Activated CD4-positive, alpha-beta T cell treated with anti-CD3 and anti-CD28 coated beads, Interleukin-2, amount 50 U/mL, for 4 hours (primary cell): ENCODE measurements at places on chromosomes 2 and 18.

GRCh38 chr2:177314194-177314593, 49.7 kb upstream of the NFE2L2 start:
- DNase-seq = no peak

DNA sequence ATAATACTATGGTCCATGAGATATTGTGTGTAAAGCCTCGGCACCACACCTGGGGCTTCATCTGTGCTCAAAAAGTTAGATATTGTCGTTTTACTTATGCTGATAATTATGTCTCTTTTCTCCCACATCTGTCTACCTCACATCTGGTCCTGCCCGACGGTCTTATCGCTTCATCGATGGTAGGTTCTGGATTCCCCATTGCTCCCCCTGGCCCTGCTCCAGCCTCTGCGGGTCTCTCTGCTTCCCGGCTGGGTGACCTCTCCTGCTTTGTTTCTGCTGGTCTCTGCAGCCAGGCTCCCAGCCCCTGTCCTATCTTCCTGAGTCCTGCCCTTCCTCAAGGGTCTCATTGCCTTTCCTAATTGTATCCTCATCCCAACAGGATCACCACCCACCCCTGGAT, 294.2 kb downstream of the NDUFA10 start:
- DNase-seq = no peak

DNA sequence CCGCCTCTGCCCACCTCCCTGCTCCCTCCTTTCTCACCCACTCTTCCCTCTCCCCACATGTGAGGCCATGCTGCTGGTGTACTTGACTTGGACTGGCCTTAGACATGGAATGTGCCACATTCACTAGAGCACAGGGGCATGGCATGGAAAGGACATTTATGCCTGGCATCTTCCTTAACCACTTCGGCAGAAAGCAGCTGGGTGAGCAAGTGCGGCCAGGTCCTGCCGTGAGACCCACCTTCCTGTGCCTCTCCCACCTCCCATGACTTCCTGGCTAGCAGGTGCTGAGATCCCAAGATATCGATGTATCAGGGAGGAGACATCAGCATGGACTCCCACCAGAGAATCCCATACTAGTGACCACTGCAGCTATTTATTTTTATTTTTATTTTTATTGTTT, 13.0 kb downstream of the GPR55 start:
- DNase-seq = no peak

DNA sequence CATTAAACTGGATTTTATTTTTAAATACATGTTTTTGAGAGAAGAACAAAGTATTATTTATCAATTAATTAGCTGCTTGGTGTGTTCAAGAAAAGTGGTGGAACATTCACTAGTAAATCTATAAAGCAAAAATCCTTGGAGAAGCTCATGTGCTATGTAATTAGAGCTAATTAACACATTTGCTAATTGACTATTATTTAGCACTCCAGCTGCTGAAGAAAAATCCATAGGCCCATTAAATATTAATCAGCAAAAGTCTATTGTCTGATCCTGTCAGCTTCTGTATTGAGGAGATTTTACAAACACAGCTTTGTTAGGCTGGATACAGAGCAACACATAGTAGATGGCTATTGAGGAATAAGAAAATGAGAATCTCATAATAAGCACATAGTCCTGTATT, 336.1 kb downstream of the RBM43 start:
- no peak for DNase-seq

- no peak for DNase-seq
These were observed 212.2 kb downstream of the CAMKMT start for GRCh38 chr2:44573996-44574395.

DNA sequence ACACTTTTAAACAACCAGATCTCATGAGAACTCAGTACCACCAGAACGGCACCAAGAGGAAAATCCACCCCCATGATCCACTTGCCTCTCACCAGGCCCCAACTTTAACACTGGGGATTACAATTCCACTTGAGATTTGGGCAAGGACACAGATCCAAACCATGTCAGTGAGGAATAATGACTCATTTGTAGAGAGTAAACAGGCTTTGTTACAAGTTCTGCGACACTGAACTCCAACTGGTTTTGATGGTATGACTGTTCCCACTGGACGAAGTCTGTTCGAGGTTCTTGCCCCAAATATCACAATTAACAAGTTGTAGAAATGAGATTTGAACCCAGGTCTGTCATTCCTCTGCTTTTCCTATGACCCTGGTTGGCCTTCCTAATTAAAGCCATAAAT, 718.1 kb upstream of the ID2 start:
- DNase-seq = no peak

- DNase-seq = no peak
These were observed 33.3 kb downstream of the POLR1A start for GRCh38 chr2:86072271-86072858.

GRCh38 chr2:193929131-193929530, 1727.9 kb upstream of the SLC39A10 start:
- DNase-seq = no peak

DNA sequence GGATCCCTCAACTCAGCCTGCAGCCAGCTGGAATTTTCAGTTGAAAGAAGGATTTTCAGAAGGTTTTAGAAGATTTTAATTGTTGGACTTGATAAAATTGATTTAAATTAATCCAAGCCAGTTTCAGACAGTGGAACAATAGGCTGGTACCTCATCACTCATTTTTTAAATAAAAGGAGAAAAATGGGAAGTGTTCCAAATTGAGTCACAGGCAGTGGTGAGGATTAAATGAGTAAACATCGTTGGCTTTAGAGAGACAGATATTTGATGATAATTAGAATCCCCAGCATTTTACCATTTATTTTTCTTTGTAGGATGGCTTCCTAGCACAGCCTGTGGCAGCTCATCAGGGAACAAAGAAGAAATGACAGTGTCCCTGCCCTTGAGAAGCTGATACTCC, 7.4 kb downstream of the CXCR4 start:
- DNase-seq = no peak

DNA sequence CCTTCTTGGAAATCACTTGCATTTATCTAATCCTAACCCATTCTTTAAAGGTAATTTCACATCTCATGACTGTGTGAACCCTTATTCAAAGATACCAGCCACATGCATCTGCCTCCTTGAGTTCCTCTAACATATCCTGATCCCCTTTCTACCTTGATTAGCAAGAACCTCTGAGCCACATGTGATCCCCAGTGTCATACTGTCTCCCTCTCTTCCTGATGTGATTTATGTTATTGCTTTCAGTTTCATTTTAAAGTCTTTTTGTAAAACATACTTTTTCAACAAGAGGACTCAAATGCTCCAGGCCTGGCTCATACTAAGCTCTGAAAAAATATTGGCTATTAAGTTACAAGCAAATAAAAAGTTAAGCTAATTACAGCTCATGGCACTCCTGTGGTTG, 470.1 kb downstream of the DLGAP1 start:
- no peak for DNase-seq

GRCh38 chr2:133888621-133889219, 320.5 kb upstream of the NCKAP5 start:
- DNase-seq = no peak

DNA sequence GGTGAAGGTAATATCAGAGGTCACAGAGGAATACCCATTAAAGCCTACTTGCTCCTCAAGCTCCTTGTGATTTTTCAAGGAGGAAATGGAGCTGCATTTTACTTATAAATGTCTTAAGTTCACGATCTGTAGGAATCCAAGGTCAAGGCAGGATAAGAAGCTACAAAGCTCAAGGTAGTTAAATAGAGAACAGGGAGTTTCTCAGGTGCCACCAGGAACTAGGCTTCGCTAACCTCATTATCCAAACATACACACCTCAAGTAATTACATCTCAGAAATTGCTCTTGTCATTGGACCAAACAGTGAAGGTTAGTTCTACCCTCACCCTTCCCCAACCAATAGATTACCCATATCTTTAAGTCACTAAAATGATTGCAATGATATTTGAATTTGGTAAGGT, 317.4 kb upstream of the HNRNPA3 start:
- DNase-seq = no peak
